Natural killer cell treated with Interleukin-12 subunit alpha and Interleukin-12 subunit beta and Interleukin-15 and Interleukin-18, amount 100 ng/mL, for 72 hours (primary cell): ENCODE measurements at places on chromosomes 12 and 14. TPM values are rescaled to one million over a fixed set of nuclear protein-coding genes. Genes with fewer than 3 reads are reported as not detected.

DNA sequence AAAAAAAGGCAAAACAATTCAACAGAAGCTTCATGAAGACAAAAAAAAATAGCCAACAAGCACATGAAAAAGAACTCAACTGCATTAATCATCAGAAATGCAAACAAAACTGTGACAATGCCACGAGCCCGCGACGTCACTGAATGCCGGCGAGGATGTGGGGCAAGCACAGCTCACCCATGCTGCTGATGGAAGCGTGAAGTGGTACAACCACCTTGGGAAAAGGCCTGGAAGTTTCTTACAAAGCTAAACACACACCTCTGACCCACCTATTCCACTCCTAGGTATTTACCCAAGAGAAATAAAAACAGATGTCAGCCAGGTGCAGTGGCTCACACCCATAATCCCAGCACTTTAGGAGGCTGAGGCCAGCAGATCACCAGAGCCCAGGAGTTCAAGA, 10.5 kb downstream of the BTBD6 start:
- no peak for DNase-seq

ARMH4 gene
- total RNA-seq, result not detected

DNA sequence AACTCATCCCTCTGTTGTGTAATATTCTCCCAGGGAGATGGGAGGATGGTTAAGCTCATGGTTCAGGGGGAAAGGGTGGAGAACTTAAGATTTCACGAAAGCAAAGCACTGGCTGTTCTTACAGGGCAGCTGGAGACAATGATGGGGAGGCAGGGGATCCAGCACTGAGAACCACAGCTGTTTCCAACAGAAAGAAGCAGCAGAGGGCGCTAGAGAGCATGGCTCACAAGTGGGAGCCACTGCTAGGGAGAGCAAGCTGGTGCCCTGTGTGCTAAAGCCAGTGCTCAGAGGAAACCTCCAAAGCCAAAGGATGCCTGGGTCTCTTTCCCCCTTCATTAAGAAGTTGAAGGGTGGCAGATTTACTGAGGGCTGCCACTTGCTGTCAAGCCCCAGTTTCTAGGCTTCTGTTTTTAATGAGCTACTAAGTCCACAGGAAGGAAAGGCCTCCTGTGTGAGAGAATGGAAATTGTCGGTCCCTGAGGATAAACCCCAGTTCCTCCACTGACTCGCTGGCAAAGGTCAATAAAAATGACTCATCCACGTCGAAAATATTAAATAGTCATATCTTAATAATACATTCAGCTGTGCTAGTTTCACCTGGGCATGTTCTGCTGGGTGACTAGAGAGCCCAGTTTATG, 199.7 kb downstream of the ANO2 start:
- DNase-seq, result no peak

ADIPOR2 gene
- total RNA-seq, result 74.5 TPM

- DNase-seq, result no peak
Measured at GRCh38 chr14:45103806-45104205, 19.9 kb downstream of the PRPF39 start.

DNA sequence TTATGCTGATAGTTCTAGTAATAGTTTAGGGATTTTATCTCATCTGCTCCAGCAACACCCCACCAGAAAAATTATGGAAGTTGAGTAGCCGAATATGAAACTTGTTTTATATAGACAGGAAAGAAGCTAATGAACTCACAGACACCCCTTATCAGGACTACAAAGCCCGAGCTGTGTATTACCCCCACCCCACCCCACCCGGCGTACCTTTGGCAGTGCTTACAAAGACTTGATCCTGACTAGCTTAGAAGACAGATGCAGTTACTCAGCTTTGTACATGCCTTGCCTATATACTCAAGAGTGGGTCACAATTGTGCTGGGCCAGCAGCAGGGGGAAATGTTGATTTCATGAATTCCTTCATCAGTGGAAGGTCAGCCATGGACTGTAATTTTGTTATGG, 22.4 kb downstream of the PROX2 start:
- no peak for DNase-seq

NRXN3 gene
- not detected for total RNA-seq

DNA sequence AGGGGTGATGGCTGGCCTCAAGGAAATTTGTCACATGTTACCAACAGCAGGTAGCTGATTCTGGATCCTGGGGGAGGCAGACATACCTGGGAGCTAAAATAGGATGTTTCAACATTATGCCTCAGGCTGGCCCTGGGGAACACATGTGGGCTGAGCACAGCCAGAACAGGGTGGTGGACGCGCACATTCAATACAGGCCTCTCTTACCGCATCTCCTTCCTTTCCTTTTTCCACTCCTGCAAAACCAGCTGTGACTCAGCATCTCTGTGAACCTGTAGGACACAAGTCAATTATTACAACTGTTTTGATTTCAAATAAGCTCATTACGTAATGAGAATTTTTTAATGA, 61.0 kb downstream of the NT5DC3 start:
- no peak for DNase-seq

GRCh38 chr12:63525831-63526230, 142.5 kb downstream of the DPY19L2 start:
- DNase-seq, result no peak

DNA sequence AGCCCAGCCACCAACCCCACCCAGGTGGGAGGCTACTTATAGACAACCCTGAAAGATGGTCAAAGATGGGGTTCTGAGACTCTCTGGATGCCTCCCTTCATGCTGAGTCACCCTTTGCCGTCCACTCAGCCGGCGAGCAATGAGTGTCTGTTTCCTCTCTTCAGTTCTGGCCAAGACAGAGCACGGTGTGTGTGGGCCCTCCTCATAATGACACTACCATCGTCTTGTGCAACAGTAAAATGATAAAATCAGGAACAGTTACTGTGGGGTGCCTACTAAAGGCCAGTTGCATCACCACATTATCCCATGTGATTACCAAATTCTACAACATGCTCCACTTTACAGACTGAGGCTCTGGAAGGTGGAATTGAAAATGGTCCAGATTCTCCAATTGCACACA, 7.0 kb upstream of the BDKRB1 start:
- DNase-seq, result peak; percentile 25
